ENCODE measurements at places on chromosomes 5 and 9.

GRCh38 chr9:26863074-26863473 lies 29.5 kb downstream of the CAAP1 start:
- no peak for DNase-seq

DNA sequence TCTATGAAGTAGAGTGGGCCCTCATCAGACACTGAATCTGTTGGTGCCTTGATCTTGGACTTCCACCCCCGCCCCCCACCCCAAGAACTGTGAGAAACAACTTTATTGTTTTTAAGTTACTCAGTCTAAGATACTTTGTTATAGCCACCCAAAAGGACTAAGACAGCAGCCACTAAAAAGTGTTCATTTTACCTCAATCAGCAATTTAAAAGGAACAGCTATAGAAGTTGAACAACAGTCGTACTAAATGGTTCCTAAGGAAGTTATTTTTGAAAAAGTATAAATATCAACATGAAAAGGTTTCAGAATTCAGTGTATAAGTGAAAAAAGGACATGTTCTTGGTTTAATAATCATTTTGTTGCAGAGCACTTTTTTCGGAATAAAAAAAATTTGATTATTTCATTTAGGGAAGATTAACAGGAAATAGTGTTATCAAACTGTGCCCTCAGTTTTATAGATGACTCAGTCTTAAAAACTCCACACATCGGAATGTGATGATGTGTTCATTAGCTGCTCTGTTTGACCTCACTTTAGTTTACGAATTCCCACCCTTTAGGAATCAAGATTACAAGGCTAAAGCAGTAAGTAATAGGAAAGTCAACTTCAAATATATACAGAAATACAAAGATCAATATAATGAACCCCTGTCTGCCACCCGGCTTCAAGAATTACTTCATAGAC lies 71.2 kb downstream of the MTAP start:
- DNase-seq, result no peak

- no peak for DNase-seq
Observed at GRCh38 chr5:157204765-157205164, 24.1 kb downstream of the ITK start.

DNA sequence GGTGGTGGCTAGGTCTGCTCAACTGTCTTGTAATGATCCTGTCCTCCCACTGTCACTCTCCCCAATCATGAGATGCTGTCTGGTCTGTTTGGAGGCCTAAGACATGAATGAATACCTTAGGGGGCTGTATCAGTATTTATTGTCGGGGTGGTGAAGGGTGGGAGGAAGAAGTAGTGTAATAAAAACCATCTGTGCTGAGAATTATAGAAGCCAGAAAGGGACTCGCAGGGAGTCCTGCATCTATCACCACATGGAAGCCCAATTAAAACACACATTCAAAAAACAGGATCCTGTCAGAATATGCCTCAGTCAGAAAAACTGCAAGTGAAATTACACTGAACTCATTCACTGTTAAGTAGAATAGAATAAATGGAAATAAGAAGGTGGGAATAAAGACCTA lies 1134.3 kb upstream of the C9orf72 start:
- DNase-seq, result no peak

- DNase-seq, result no peak
Observed at GRCh38 chr5:78926252-78926651, 58.9 kb downstream of the ARSB start.

DNA sequence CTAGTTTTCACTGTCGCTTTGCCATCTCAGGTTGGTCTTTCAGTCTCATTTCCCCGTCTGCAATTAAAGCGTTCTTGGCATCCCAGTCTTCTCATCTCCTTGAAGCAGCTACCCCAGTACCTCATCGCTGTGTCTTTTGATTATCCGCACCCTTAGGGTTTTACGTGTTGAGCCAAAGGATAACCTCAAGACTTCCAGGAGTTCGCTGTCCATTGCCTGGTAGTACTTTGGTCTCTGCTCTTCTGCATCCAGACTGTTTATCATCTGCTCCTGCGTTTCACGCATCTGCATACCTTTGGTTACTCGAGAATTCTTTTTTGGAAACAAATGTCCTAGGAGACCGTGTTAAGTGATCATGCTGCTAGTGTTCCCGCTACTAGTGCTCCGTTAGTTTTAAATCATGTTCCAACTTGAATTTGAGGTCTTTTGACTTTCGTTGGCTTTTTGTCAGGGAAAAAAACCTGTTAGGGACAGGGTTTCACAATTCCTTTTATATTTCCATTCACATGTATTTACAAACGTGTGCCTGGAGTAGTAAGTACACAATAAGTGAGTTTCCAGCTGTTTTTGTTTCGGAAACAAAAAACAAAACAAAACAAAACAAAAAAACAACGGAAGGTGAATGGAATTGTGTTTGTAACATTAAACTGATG lies 888 bp downstream of the RABGAP1 start:
- no peak for DNase-seq

All from activated T-cell treated with anti-CD3 and anti-CD28 coated beads, Interleukin-2, amount 50 U/mL, for 1 hour (primary cell).